ENCODE measurements at places on chromosomes 12 and 14. TPM values are rescaled to one million over a fixed set of nuclear protein-coding genes. Genes with fewer than 3 reads are reported as not detected.
A peak's percentile ranks its signal among the peaks of the same experiment; 100 is the strongest.

Gene MFAP5
- total RNA-seq, result 158 TPM

GRCh38 chr14:26598081-26598671 is 343 bp upstream of the NOVA1 start:
- DNase-seq, result peak; percentile 36

Gene HEBP1
- 20.5 TPM for total RNA-seq

DNA sequence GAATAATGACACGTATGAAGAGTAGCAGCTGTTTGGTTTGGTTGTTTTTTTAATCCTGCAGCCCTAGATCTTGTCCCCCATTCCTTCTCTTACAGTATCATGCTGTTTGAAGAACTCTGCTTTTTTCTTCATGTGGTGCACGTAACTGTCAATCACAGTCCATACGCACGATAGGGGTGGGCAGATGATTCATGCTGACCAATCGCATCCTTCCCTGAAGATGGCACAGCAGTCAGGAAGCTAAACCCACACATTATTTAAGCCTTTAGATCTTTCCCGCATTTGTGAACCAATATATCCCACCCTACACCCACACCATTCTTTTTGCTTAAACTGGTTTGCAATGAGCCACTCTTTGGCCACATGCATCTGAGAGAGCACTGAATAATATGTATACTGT is 158.9 kb upstream of the PLEKHA5 start:
- DNase-seq, result no peak

- DNase-seq, result no peak
These were observed 41.9 kb upstream of the RD3L start for GRCh38 chr14:103984196-103984595.

GRCh38 chr12:12684375-12685106 is 11.4 kb downstream of the GPR19 start:
- DNase-seq, result no peak

Gene CACNA1C
- not detected for total RNA-seq

Gene C12orf42
- 0.07 TPM for total RNA-seq

Gene PRH2
- not detected for total RNA-seq

Gene DLGAP5
- total RNA-seq, result 41.5 TPM

Gene TIMM9
- total RNA-seq, result 41.6 TPM

GRCh38 chr14:75411214-75411540 is 16.6 kb upstream of the JDP2 start:
- DNase-seq, result no peak

DNA sequence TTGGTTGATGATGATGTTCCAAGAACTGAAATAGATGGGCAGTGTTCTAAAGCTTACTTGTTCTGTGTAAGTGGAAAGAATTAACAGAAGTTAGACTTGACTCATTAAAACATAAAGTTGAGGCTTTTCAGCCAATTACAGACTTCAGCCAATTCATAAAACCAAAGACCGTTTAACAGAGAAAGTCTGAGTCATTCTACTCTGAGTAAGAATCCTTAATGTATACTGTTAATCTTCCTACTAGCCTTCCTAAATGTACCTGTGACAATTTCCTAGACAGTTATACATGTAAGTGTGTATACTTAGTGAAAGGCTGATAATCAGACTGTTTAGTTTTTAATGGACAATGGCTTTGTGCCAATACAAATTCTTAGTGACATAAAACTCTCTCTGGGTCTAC is 681.0 kb downstream of the RPL10L start:
- DNase-seq, result peak; percentile 10

GRCh38 chr12:94618995-94619695 is 31.2 kb downstream of the TMCC3 start:
- DNase-seq, result peak; percentile 100

GRCh38 chr14:104142946-104143470 is 4.6 kb downstream of the KIF26A start:
- DNase-seq, result no peak

DNA sequence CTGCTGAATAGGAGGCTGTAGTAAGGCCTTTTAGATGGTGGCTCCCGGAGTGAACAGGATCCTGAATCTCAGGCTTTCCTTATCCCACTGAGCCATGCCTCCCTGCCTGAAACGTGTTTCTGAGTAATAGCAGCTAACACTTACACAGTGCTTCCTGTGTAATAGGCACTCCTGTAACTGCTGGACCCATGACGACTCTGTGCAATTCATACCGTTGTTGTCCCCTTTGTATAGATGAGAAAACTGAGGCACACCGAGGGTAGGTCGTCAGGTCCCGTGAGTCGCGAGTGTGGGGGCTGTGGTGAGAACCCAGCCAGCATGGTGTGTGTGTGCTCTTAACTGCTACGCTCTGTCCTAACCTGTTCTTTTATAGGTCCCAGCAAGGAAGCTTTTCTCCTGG is 193.6 kb downstream of the CACNA1C start:
- no peak for DNase-seq

GRCh38 chr14:74402401-74403251 is 23.4 kb downstream of the SYNDIG1L start:
- DNase-seq, result no peak

GRCh38 chr14:51206462-51206861 is 33.6 kb upstream of the TMX1 start:
- no peak for DNase-seq

Gene C12orf56
- total RNA-seq, result 0.44 TPM

- no peak for DNase-seq
These were observed 89.0 kb downstream of the POLR3B start for GRCh38 chr12:106446419-106447092.

GRCh38 chr12:11668611-11669010 is 19.1 kb downstream of the ETV6 start:
- no peak for DNase-seq

- no peak for DNase-seq
These were observed 45.1 kb downstream of the SAV1 start for GRCh38 chr14:50622978-50623377.

- DNase-seq, result no peak
These were observed 13.8 kb downstream of the PCBP2 start for GRCh38 chr12:53465679-53466078.

- no peak for DNase-seq
These were observed 22.8 kb upstream of the SRRM4 start for GRCh38 chr12:118958520-118958919.

Gene NOC4L
- total RNA-seq, result 32.2 TPM

Gene FKBP11
- 31.8 TPM for total RNA-seq

DNA sequence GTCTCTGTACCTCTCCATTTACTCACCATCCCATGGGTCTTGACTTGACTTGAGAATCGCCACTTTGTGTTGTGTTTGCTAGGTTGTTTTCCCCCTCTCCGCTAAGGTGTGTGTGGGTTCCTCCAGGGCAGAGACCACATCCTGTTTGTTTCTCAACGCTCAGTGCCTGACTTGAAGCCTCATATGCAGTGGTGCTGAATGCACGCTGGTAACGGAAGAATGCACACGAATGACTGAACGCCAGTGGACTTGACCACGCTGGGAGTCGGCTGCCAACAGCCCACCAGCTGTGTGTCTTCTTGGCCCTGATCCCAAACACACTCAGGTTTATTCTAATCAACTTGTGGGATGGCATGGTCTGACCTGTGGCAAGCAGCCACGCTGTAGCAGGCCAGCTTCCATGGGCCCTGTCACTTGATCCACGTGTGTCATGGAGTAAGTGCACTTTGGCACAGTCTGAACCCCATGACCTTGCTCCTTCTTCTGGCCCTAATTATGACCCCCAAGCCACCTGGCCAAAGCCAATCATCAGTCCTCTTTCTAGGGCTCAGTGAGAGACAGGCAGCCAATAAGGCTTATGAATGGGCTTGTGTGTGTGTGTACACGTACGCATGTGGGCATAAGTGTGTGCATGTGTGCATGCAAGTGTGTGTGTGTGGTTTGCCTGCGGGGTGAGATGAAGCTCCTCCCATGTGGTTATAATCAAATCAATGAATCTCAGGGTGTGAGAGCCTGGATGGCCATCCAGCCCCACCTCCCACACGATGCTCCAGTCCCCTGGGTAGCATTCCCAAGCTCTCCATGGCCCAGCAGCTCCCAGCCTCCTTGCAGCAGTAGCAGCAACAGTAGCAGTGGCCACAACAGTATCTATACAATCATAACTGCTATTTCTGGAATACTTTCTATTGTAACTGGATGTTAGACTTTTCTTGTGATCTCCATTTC is 6.4 kb upstream of the TC2N start:
- no peak for DNase-seq

Measured in foreskin keratinocyte (primary cell).